SHP77 treated with DMSO at 0.1 percent for 48 hours (cell line): ENCODE measurements at places on chromosomes 12 and 14.
A peak's percentile ranks its signal among the peaks of the same experiment; 100 is the strongest.

- no peak for DNase-seq
Observed at GRCh38 chr12:123398550-123399254, 14.8 kb downstream of the KMT5A start.

DNA sequence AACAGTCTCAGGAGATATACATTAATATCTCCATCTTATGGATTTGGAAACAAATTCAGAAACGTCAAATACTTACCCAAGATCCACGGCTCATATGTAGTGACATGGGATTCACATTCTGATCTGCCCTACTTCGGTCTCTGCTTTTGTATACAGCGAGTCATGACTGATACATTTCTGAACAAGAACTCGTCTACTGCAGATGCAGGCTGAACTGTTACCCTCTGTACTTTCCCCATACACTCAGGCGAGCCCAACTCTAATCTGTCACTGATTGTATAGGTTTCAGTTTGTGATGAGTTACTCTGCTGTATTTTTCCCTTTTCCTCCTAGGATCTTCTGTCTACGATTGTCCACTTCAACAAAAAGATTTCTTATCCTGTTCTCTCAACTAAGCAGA is 441.6 kb downstream of the CCDC91 start:
- no peak for DNase-seq

- no peak for DNase-seq
Observed at GRCh38 chr12:84161296-84161695, 751.3 kb downstream of the SLC6A15 start.

- no peak for DNase-seq
Observed at GRCh38 chr14:20419419-20419818, 6.1 kb upstream of the TEP1 start.

GRCh38 chr12:25796523-25797000 is 161.9 kb upstream of the RASSF8 start:
- no peak for DNase-seq

GRCh38 chr12:59874781-59875180 is 279.0 kb downstream of the SLC16A7 start:
- DNase-seq: no peak

DNA sequence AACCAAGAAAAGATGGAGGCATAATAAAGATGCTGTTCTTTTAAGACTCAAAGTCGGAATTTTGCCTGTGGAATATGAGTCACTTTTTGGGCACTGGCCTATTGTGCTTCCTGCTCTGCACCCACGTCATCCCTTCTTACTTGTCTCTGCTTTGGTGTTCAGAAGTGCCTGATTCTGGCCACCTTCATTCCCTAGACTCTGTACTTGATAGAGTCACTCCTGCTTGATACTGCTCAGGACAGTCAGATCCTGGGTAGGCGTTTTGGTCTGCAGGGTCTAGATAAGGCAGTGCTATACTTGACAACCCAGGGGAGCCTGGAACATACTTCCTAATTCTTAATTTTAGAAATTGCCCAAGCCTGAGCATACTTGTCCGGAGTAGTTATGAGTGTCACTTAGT is 1.9 kb downstream of the LRRK2 start:
- no peak for DNase-seq

DNA sequence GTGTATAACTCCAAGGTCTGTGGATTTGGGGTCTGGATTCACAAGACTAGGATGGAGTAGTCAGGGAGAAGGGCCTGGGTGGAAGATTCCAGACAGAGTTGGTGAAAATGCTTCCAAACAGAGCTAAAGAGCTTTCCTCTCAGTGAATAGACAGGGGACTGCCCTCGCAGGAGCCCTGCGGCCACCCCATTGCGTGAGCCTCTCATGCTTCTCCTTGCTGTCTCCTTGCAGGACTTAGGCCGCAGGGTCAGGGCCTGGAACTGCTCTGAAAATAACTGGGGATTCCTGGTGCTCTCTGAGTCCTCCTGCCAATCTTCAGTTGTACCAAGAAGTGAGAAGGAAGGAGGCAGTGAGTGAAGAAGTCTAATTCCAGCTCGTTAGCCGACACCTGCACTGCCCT is 49.0 kb upstream of the KCNA1 start:
- DNase-seq: no peak

DNA sequence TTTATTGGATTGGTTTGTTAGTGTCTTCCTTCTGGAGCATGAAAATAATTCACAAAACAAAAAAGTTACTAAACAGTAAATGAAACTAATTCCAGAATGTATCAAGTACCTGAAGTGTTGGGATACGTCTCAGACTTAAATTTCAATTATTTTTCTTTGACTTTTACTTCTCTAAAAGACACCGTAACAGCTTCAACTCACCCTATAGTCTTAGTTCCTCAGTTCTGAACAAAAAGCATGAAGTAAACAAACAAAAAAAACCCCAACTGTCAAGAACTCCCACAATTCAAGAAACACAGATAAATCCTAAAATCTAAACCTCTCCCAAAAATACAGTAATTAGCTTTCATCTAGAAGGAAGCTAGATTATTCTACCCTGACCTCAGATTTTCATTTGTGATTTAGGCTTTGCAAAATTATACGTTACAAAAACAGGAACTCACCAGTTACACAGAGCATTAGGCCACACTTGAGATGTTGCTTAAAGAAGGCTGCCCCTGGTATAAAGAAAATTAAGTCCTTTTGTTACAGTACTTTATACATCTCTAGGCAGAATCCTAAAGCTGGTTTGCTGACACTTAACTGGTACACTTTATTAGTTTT is 10.2 kb downstream of the HEATR5A start:
- no peak for DNase-seq

GRCh38 chr12:62841846-62842245 is 93.1 kb downstream of the PPM1H start:
- no peak for DNase-seq

GRCh38 chr12:14991069-14991468 is 18.2 kb downstream of the PDE6H start:
- no peak for DNase-seq

DNA sequence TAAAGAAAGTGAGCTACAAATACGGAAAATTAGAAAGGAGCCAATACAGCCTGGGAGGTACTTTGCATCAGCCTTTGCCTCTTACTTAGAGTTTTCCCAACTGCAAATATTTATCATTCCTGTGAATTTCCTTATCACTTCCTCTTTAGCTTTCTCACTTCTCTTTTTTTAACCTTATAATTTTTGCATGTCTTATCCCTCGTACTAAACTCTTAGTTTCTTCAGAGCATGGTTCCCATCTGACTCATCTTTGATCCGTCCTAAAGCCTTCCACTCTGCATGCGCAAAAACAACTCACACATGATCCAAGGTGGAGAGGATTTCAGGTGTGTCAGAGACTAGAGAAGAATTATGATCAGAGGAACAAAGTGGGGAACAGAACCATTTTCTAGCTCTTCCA is 9.6 kb upstream of the SNAPC1 start:
- DNase-seq: no peak

- no peak for DNase-seq
Observed at GRCh38 chr14:103071544-103072251, 12.3 kb upstream of the LBHD2 start.

DNA sequence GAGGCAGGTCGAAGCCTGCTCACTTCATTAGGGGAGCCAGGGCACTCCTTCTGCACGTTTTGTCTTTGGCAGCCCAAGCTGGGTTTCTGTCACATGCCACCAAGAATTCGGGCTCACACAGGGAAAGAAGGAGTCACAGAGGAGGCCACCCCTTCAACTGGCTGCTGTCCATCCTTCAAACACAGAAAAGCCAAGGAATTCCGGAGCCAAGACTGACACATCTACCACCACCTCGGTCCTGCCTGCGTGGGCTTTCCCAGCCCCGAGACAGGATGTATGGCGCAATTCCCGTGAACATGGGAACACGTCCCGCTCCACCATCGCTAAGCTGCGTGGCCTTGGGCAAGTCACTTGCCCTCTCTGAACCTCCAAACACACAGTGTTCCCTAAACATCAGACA is 70.4 kb downstream of the NCOR2 start:
- no peak for DNase-seq

DNA sequence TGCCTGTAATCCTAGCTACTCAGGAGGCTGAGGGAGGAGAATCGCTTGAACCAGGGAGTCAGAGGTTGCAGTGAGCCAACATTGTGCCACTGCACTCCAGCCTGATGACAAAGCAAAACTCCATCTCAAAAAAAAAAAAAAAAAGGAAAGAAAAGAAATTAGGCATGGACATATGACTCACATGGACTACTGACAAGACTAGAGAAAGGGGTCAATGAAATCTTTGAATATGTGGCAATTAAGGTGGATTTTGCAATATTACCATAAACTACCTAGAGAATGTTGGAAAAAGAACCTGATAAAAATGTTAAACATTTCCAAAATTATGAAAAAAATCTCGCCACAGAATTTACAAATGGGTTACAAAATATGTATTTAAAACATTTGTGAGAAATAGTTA is 873.6 kb downstream of the C12orf50 start:
- DNase-seq: no peak

GRCh38 chr12:66823857-66824570 is 145.1 kb upstream of the GRIP1 start:
- peak; percentile 28 for DNase-seq

- no peak for DNase-seq
Observed at GRCh38 chr12:62910549-62911169, 24.3 kb downstream of the PPM1H start.

GRCh38 chr14:69299286-69300035 is 39.5 kb downstream of the GALNT16 start:
- DNase-seq: no peak

GRCh38 chr14:52380294-52380693 is 66.2 kb downstream of the PTGER2 start:
- DNase-seq: no peak

DNA sequence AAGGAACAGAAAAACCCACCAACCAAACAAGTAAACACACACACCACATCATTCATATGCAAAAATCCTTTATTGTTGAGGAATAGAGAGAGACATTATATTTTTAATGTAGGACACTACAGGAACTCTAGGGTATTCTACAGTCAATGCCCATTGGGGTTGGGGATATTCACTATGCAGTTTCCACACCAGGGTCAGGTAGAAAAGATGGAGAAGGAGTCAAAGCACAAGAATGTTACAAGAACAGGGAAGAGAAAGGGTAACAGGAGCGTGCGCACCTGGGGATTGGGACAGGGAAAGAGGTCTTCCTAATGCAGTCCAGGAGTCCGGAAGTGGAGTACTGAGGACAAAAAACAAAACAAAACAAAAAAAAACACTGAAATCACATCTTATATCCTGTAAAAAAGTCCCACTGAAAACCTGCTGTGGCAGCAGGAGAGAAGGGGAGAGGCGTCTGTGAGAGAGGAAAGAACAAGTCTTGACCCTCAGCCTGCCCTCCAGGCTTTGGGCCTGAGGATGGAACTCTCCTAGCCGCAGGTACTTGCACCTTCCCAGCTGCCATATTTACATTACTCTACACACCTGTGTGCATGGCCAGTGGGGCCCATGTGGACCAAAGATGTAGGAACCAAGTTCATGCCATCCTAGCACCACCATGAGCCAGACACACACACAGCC is 3.7 kb upstream of the ZBTB39 start:
- DNase-seq: no peak
